ENCODE measurements at places on chromosomes 7 and 10.
A peak's percentile ranks its signal among the peaks of the same experiment; 100 is the strongest.

GRCh38 chr10:104059364-104059763 is 26.3 kb downstream of the COL17A1 start:
- no peak for DNase-seq

DNA sequence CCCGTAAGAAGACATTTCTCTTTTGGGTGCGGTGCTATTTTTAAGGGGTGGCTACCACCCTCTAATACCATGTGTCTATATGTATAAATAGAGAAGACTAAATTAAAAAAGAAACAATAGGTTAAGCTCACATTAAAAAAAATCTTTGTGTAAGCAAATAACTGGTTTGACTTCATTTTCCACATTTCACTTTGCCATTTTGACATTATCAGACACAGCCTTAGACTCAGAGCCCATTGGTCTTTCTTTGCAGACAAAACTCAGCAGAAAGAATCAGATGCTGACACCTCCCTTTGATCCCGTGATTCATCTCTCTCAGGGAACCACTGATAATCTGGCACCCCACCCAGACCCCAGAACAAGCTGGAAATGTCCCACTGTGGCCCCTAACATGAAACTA is 74.5 kb downstream of the EMX2 start:
- DNase-seq, result no peak

DNA sequence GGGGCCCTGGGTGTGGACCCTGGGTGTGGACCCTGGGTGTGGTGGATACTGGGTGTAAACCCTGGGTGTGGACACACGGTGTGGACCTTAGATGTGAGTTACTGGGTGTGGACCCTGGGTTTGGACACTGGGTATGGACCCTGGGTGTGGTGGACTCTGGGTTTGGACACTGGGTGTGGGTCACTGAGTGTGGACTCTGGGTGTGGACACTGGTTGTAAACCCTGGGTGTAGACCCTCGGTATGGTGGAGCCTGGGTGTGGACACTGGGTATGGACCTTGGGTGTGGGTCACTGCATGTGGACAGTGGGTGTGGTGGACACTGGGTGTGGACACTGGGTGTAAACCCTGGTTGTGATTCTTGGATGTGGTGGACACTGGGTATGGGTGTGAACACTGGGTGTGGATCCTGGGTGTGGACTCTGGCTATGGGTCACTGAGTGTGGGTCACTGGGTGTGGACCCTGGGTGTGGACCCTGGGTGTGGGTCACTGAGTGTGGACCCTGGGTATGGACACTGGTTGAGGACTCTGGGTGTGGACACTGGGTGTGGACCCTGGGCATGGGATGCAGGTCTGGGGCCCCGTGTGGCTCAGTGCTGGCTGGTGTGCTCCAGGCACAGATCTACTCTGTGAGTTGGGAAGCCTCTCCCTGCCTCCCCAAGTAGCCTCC is 356.2 kb downstream of the GLRX3 start:
- no peak for DNase-seq

DNA sequence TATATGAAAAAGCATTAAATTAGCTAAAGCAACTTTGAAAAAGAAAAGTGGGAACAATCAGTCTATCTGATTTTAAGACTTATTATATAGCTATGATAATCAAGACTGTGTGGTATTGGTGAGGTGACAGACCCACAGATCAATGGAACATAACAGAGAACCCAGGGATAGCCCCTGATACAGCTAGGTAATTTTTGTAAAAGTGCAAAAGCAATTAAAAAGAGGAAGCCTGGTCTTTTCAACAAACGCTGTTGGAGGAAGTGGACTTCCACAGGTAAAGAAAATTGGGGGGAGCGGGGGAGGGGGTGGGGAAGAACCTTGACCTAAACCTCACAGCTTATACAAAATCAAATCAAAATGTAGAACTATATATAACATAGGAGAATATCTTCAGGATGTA is 45.4 kb downstream of the GNA12 start:
- DNase-seq, result no peak

DNA sequence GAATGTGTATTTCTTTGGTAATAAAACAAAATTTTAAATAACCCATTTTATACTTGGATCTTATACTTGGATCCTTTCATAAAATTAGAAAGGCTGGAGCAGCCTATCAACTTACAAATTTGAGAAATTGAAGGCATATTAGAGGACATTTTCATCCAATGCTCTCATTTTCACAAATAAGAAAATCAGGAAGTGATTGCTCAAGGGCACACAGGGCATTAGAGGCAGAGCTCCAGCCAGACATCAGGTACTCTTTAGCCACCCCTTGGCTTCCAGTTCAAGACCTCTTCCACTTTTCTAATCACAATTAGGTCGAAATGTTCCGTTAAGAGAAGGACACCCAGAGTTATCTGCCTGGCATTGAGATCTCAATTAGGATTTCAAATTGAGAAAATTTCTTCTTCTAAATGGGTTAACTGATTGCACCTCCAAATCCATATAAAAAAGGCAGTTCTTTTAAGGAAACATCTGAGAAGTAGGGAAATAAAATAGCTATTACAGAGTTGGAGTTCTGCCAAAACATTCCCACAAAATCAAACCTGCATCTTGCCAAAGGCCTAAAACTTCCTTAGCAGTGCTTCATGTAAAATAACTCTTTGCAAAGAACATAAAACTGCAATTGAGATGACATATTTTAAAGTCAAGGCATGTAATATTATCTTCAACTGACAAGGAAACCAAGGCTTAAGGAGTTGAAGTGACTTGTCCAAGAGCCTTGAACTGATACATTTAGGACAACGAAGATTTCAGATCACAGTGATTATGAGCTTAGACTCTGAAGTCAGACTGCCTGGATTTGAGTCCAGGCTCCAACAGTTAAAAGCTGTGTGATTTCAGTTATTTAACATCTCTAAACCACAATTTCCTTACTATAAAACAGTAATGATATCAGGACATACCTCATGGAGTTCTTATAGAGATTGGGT is 2.4 kb downstream of the ACTA2 start:
- peak; percentile 43 for DNase-seq

GRCh38 chr7:41828911-41829310 is 126.0 kb upstream of the INHBA start:
- no peak for DNase-seq

DNA sequence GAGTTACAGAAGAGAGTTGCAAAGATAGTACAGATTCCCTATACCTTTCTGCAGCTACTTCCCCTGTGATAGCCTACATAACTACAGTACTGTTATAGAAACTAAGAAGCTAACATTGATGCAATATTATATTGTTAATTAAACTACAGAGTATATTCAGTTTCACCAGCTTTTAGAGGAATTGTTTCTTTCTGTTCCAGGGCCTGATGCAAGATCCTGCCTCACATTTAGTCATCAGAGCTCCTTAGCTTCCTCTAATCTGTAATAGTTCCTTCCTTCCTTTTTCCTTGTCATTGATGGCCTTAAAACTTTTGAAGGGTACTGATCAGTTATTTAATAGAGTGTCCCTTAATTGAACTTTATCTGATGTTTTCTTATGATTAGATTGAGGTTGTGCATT is 56.8 kb downstream of the SDHAF3 start:
- DNase-seq, result no peak

GRCh38 chr7:127066974-127067373 is 185.8 kb downstream of the GRM8 start:
- no peak for DNase-seq

DNA sequence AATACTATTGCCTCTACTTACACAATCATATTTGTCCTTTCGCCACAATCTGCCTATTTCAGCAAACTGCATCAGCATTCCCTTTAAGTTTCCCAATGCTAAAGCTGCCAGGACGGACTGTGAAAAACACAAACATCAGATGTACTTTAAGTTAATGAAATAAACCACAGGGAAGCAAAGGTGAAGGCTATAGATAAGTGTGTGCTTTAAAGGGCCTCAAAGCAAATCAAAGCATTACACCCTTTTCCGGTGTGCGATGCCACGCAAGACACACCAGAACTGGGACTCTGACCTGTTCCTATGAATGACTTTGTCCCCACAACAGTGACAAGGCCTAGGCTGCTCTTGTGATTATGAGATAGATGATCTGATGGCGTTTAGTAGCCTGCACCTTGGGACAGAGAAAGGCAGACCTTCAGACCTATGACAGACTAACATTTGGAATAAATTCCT is 23.4 kb downstream of the SLC26A3 start:
- DNase-seq, result no peak

DNA sequence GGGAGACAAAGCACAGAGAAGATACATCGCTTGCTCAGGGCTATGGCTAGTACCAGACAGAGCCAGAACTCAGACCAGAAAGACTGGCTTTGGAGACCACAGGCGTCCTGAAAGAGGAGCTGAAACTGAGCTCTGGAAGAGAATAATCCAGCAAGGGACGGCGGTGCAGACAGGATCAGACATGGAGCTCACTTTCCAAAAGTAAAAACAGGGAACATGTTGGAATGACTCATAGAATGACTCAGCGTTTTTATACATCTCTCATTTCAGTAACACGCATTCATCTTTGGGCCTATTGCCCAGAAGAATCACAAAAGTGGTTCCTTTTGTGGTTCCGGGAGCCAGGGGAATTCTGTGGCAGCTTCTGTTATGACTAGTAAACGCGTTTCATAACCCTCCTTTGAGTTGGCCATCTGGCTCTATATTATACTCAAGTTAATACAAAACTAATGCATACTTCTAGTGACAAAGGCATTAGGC is 37.2 kb downstream of the PLEKHS1 start:
- DNase-seq, result peak; percentile 96

DNA sequence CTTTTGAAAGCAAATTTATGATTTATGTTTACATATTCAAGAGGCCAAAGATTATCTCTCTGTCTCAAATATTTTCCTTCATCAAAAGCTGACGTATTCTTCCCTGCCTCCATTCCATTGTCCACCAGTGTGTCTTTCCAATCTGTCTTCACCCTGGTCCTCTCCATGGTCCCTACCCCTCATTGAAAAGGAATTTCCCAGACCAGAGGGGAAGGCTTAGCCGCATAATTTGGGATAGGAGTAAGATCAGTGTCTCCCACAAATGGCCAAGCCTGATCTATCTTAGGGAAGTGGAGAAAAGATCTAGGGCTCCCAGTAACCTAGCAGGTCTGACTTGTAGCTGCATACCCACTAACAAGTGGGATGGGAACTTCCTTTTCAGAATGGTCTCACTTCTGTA is 46.3 kb upstream of the ZNF800 start:
- DNase-seq, result peak; percentile 38

DNA sequence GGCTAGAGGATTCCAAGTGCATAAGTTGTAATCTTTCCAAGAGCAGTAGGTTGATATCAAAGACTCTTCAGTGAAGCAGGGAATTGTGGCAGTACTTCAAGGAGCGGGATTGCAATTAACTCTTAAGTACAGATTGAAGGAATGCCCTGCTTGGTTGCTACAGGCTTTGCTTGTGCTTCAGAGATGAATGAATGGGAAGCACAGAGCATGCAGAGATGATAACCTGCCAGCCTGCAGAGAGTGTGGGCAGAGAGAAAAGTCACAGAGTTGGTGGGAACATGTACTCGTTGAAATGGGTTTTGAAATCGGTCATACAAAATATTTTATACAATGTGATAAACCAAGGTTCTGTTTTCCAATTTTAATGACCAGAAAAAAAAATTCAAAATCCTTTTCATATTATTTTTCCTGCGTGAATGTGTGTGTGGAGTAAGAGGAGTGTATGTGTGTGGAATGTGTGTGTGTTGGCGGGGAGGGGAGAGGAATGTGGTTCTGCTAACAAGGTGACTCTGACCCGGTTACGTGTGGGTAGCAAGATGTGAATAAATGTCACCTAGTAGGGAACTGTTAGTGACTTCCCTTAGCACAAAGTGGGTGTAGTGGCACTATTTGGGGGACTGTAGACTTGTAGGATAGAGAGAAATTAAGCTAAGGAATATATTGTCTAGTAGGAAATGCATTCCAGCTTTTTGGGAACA is 697.8 kb downstream of the GATA3 start:
- DNase-seq, result no peak

- DNase-seq, result no peak
These were observed 6.9 kb upstream of the AKR1E2 start for GRCh38 chr10:4819067-4819466.

DNA sequence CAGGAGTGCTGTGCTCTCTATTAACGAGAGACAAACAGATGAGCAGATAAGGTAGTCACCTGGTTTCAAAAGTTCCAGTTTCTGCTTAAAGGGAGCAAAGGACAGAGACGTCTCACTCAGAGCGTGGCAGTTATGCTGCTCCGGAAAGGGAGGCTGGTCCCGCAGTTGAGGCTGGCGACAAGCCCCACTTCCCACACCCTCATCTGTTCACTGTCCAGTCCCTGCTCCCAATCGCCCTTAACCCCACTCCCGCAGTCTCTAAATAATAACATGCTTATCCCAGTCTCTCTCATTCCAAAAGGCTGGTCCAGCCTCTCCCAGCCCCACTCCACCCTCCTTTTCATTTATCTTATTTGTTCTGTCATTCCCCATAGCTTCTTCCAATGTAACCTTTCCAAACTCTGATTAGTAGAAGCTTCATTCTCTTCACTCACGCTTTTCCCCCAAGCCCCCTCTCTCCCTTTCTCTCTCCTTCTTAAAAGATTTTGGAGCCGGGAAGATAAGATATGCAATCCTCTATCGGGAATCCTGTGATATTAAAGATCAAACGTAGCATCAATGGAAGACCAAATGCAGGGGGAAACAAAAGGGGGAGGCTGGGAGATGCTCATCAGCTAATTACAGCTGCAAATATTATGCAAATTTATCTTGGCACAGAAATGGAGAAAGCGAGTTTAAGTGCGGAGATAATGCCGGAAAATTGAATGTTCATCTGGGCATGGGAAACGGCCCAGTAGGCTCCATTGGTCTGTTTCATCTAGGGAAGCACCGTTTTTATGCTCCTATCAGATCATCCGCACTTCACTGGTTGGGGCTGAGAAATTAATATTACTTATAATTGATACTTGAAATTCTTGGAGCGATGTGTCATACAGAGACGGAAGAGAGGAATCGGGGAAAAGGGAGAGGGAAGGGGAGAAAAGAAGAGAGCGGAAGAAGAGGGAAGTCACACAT is 16.3 kb upstream of the GATA3 start:
- DNase-seq, result no peak

GRCh38 chr10:121589553-121589952 is 8.7 kb downstream of the FGFR2 start:
- no peak for DNase-seq

DNA sequence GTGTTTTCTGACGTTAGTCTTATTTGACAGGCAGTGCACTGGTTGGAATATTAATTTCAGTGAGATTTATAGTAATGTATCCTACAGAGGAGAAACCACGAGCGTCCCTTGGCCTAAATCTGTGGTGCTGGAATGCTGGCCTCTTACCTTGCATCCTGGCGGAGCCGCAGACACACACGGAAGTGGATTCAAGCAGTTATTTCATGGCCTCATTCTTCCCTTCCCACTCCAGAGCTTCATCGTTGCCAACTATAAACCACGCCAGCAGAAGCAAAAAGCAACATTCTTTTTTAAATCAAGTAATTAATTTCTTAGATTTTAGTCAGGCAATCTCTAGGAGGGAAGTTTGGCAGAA is 13.1 kb downstream of the WIPI2 start:
- no peak for DNase-seq

DNA sequence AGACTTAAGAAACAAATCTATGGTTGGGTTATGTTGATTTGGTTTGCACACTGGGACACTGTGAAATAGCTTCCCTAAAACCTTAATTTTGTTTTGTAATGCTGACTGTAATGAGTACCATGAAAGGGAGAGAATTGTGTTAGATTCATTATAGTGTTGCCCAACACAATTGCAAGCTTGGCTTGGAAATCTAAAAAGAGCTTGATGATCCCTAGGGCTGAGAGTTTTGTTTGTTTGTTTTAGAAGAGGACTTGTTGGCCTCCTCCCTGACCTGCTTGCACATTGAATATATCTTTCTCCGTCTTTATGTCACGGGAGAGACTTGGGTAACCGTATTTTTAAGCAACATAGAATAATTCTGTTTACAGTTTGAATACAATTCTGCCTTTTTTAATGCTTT is 410.1 kb downstream of the ARL4A start:
- no peak for DNase-seq

GRCh38 chr10:571688-572451 is 117.6 kb downstream of the DIP2C start:
- peak; percentile 43 for DNase-seq

All from EH (cell line).